ENCODE measurements at places on chromosomes 2 and 18.

GRCh38 chr18:29664278-29665036 lies 1378.1 kb downstream of the DSC3 start:
- DNase-seq, result no peak

- DNase-seq, result no peak
These were observed 88.3 kb upstream of the CCDC68 start for GRCh38 chr18:55047546-55047945.

DNA sequence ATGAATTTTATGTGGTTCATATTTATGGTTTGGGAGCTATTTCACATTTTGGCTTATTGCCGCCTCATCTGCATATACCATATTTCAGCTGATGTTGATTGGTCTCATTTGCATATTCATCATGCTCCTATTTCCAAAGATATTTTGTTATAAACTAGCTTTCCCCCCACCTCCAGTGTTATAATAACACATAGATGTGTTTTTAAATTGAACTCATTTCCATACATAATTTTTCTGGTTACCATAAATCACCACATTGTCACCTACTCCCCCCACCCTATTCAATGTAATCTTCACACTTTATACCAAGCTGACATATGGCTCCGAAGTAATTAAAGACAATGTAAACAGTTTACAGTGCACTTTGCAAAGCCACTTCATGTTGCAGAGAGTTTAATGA lies 101.2 kb downstream of the FSHR start:
- no peak for DNase-seq

DNA sequence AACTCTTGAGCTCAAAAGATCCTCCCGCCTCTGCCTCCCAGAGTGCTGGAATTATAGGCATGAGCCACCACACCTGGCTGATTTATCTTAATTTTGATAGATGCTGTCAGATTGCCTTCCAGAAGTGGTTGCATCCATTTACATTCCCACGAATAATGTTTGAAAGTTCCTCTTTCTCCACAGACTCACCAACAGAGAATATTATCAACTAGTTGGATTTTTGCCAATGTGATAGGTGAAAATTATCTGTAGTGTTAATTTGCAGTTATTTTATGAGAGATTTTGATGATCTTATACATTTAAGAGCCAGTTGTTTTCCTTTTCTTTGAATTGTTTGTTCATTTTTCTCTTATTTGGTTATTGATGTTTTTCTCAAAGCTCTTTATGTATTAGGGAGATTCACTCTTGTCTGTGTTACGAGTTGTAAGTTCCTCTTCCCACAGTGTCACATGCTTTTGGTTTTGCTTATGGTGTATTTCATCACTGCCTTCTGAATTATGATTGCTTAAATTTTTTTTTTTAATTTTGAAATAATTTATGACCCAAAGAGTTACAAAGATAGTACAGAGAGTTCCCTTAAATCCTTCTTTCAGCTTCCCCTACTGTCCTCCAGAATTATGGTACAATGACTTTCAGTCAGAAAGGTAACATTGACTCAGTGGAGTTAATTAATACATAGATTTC lies 20.7 kb upstream of the NT5DC4 start:
- no peak for DNase-seq

GRCh38 chr18:47749600-47749973 lies 180.9 kb downstream of the SMAD2 start:
- DNase-seq, result no peak

DNA sequence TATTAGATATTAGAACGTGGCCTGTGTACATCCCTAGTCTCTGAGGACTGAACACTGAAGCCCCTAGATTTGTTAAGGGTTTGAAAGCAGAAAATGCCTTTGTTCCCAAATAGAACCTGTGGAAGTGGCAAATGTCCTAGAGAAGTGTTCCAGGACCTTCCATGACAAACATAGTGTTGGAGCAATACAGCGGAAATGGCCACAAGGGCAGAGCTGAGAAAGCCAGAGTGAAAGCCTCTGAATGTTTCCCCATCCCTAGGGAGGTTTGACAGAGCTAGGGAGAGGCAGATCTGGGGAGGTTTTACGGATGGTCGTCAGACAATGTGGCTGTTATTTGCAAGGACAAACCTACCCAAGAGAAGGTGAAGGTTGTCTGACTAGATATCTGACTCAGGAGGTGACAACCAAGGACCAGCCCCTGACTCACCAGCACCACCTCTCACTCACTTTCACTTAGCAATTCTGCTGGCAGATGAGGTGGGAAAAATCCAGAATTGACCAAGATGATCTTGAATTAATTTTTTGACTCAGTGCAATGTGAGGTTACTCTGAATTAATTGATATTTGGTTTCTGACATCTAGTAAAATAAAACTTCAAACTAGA lies 24.1 kb downstream of the RBM43 start:
- no peak for DNase-seq

DNA sequence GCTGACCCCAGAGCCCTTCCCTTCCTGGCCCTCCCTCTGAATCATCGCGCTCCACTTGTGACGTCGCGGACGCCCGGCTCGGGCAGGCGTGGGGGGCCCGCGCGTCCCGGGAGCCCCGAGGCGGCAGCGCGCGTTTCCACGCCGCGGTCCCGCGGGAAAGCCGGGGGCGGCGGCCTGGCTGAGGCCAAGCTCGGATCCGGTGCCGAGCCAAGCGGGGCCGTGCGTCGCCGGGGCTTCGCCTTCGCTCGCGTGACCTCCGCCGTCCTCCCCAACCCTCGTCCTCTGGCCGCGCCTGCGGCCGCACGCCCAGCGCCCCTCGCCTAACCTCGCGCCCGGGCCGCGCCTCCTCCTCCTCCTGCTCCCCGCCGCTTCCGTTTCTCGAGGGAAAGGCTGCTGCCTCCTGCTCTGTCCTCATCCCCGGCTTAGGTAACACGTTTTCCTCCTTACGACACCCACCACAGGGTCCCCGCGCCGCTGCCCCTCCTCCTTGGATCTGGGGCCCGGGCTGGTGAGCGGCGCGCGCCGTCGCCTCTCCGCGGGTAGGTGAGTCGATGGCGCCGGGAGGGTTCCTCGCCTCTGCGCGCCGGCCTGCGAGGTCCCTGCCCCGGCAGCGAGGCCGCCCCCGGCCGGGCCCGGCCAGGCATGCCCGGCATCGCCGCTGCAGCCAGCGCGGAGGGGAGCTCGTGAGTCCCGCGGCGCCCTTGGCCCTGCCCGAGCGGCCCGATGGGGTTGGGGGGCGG lies at the start of gene INPP1:
TSS of gene INPP1 (plus strand) at position 54 of the 740 bp plus-strand sequence. CDS start 16,514 bp downstream, outside the sequence.
- DNase-seq, result no peak

Measured in fibroblast of skin of left quadriceps (primary cell).